Fibroblast of skin of scalp (primary cell): ENCODE measurements at places on chromosomes 1 and 21.

GRCh38 chr1:71448444-71448843 lies 367.6 kb upstream of the ZRANB2 start:
- DNase-seq = no peak

DNA sequence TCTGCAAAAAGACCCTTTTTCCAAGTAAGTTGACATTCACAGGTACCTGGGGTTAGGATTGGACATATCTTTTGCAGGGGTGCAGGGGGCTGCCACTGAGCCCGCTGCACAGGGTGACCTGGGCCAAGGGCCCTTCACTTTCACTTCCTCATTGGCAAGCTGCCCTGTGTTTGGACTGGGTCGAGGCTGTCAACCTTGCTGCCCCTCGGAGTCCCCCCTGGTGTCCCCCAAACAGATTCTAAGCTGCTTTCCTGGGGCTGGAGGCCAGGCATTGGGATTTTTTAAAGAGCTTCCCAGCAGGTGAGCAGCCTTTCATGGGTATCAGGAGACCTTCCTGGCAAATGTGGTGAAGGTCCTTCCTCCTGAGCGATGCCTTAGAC lies 7.9 kb upstream of the UMODL1 start:
- DNase-seq = no peak

DNA sequence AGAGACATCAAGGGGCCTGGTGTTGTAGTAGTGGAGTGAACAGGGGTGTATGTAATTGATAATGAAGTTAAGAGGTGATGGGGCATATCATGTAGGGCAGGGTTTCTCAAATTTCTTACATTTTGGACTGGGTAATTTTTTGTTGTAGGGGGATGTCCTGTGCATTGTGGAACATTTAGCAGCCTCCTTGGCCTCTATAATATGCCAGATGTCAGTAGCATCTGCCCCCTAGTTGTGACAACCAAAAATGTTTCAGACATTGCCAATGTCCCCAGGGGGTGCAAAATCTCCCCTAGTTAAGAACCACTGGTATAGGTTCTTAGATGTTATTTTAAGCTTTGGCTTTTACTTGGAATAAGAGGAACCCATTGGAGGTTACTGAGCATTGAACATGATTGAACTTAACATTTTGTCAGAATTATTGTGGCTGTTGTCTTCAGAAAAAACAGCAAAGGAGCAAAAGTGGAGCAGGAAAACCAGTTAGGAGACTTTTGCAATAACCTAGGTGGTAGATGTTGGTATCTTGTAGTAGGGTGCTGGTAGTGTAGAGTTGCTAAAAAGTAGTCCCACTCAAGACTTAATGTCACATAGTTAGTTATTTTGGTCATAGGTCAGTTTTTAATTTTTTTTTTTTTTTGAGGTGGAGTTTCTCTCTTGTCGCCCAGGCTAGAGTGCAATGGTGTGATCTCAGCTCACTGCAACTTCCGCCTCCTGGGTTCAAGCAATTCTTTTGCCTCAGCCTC lies 6.2 kb downstream of the ZNF326 start:
- DNase-seq = no peak

GRCh38 chr1:223189903-223190724 lies 47.1 kb upstream of the TLR5 start:
- DNase-seq = peak; percentile 65

- DNase-seq = no peak
Measured at GRCh38 chr1:32536117-32536516, 3.1 kb upstream of the ZBTB8A start.
